NCI-H774 (cell line): ENCODE measurements at places on chromosomes 12 and 14.

DNA sequence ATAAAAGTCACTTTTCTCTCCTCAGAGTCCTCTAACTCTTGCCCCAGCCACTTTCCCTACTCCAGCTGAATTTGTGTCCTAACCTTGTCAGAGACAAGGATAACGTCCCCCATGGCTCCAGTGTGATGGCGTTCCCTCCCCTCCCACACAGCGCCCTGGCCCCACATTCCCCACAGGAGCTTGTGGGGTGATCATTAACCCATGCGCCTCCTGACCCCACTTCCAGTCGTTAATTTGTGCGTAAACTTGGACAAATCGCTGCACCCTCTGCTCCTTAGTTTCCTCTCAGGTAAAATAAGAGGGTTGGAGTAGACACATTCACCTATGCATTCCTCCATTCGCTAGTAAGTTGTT, 22.9 kb upstream of the BCDIN3D start:
- no peak for DNase-seq

GRCh38 chr12:92736605-92737004, 33.8 kb downstream of the PLEKHG7 start:
- no peak for DNase-seq

DNA sequence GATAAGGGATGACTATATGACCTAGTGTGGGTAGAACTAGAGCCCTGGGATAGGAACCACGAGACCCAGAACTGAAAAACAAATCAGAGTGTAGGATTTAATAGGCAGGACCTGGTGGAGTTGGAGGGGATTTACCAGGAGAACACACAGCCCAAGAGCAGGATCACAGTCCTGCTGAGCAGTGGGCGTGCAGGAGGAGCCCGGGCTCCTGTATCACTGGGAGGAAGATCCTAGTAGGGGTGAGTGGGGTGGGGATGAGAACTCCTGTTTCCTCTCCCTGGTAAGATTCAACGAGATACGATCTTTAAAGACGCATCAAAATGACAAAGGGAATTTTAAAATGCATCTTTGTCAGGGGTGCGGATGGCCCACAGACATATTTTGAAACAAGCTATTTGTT, 220.1 kb downstream of the GALC start:
- no peak for DNase-seq

GRCh38 chr12:111425655-111426054, 19.9 kb downstream of the SH2B3 start:
- no peak for DNase-seq

DNA sequence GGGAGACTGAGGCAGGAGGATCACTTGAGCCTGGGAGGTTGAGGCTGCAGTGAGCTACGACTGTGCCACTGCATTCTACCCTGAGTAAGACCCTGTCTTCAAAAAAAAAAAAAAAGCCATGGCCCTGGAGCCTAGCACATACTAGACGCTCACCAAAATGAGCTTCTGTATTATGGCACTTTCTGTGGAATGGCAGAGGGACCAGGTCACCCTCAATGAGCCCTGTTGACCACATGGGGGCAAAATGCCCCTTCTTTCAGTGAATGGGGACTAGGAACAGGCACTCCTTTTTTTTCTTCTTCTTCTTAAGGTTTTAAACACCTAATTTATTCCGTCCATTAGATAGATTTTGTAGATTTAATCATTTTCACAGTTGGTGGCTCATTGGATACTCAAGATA, 50.5 kb downstream of the FAM222A start:
- DNase-seq = no peak

DNA sequence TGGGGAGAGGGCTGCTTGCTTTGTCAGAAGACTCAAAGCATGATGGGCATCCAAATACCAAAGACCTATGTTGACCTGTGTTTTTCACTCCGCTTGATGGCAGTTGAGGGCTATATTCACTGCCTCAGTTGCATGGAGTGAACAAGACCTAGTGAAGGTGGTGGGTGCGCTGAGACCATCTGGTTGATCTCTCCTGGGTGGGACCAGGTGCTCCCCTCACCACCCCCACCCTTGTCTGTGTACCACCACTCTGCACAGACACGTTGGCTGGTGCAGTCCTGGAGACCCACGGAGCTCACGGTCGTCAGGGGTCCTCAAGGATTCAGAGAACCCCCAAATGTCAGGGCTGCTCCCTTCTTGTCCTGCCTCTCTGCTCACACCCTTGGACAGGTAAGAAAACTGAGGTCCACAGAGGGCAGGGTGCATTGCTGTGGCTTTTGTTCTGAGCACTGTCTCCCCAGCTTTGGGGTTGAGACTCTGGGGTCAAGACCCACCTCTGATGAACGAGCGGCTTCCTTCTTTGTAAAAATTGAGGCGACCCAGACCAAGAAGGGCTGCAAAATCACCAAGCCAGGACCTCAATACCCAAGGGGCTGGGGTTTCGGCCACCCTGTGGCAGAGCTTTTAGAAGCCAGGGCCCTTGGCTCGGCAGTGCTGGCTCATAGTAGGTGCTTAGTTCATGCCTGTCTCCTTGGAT, 166.3 kb upstream of the RTL1 start:
- no peak for DNase-seq

- DNase-seq = peak; percentile 67
These were observed 391.1 kb downstream of the LRIG3 start for GRCh38 chr12:58529114-58529665.

GRCh38 chr12:2299206-2299605, 246.4 kb downstream of the CACNA1C start:
- peak; percentile 15 for DNase-seq

GRCh38 chr12:127861406-127861805, 405.6 kb upstream of the TMEM132C start:
- no peak for DNase-seq

- DNase-seq = no peak
These were observed 3.3 kb downstream of the PPP1R3E start for GRCh38 chr14:23299211-23299957.

DNA sequence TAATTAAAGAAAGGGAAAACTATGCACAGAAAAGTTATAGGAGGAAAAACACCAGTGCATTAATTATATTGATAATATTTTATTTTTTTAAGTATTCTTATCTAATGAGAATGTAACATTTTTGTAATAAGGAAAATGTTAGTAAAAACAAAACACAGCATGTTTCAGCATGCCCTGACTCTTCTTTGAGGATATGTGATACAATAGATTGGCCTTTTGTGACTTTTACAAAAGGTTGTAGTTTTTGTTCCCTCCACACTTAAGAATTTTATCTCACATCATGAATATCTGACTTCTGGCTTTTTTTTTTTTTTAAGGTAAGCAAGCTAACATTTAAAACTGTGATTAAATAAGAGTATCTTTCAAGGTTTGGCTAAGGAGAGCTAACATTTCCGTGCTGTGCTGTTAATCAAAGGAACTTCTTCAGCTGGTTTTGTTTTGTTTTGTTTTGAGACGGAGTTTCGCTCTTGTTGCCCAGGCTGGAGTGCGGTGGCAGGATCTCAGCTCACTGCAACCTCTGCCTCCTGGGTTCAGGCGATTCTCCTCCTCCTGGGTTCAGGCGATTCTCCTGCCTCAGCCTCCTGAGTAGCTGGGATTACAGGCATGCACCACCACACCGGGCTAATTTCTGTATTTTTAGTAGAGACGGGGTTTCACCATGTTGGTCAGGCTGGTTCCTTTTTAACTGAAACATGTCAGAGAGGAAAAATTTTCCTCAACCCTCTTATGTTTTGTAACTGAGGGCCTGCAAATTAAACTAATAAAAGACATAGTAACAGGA, 30.8 kb upstream of the RESF1 start:
- DNase-seq = no peak

- DNase-seq = no peak
These were observed 75.3 kb downstream of the RCOR1 start for GRCh38 chr14:102667703-102668102.

- DNase-seq = no peak
These were observed 762 bp downstream of the PPP2R5E start for GRCh38 chr14:63542231-63542999.

- no peak for DNase-seq
These were observed 12.1 kb upstream of the CNIH1 start for GRCh38 chr14:54453252-54453651.

DNA sequence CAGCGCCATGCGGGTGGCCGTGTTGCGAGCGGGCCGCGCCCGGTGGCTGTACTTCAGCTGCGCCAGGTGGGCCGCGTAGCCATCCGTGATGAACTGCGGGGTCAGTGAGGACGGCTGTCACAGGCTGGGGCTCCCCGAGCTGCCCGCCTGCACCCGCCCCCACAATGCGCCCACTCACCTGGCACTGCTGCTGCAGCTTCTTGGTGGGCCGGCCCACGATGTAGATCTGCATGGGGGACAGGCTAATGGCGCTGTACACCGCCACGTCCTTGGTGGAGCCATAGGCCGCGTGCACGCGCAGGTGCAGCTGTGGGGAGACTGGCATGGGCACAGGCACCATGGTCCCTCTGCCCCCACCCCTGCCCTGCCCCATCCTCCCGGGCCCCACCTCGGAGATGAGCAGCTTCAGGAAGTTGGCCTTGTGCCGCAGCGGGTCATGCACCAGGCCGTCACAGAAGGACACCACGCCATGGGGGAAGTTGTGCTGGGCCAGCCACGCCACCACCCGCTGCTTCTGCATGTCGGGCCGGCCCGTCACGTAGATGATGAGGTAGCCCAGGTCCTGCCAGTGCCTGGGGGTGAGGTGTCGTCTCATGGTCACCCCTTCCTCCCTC, 5.9 kb downstream of the ARL6IP4 start:
- no peak for DNase-seq
